Kidney epithelial cell (primary cell): ENCODE measurements at places on chromosomes 7 and 10.

DNA sequence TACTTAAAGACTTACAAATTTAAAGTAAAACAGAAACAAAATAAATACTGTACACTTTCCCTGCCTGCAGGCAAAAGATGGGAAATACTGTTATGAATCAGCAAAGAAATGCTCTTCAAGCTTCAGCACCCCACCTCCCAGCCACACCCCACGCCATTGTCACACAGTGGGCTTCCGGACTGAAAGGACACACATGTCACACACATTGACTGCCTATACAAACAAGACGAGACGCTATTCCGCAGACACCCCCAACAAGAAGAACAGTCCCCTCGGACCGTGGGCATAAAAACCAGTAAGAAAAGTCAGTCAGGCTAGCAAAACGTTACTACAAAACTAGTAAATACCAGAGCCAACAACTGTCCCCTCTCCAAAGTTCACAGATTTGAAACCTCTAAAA is 22.2 kb upstream of the PARP12 start:
- no peak for DNase-seq

DNA sequence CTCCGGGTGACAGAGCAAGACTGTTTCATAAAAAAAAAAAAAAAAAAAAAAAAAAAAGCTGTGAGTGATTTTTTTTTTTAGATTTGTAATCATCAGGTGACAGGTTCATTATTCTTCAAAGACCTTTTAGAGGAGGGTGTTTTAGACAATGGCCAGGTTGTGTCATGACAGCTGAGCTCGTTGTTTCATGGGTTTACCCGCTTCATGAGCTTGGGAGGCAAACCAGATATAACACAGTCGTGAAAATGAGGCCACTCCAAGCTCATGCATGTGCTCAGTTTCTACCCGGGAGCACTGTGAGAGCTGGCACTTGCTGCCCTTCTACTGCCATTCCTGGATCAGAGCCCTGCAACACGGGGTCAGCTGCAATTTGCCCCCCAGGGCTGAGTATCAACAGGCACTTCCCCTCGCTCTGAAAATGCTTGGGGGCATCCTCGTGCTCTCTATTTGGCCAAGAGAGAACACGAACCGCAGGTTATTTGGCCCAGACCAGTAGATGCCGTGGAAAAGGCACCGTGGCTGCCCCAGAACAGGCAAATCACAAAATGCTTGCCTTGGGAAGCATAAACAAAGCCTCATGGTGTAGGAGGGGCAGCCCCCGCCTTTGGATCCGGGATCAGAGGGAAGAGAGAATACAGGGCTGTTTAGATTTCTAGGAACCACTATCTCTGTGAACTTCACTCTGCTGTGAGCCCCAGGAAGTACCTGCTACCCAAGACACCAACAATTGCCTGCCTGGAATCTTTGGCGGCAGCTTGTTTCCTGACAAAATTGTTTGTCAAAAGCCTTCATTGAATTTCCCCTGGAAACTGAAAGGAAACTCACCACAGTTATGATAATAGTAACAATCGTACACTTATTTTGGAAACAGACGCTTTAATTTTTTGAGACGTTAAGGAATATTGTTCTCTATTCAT is 371.0 kb downstream of the FRMD4A start:
- DNase-seq, result no peak

- DNase-seq, result no peak
These were observed 437.5 kb upstream of the FOXK1 start for GRCh38 chr7:4244635-4245034.

DNA sequence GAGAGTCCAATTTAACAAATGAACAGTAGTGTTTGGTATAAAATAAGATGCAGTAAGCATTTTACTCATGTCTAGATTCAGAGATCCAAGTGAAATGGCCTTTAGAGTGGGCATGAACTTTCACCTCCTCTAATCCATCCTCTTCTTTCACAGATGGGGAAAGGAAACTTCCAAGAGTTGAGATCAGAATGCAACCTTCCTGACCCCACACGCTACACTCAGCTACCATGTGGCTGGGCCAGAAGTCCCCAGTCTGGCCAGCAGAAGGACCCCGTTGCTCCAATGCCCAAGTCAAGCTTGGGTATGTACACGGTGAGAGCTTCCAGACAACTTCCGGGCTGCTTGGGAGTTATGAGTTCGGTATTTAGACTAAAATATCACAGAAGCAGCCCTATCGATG is 228.0 kb downstream of the ELMO1 start:
- DNase-seq, result no peak

GRCh38 chr10:80702143-80702542 is 164.4 kb downstream of the SH2D4B start:
- DNase-seq, result no peak

DNA sequence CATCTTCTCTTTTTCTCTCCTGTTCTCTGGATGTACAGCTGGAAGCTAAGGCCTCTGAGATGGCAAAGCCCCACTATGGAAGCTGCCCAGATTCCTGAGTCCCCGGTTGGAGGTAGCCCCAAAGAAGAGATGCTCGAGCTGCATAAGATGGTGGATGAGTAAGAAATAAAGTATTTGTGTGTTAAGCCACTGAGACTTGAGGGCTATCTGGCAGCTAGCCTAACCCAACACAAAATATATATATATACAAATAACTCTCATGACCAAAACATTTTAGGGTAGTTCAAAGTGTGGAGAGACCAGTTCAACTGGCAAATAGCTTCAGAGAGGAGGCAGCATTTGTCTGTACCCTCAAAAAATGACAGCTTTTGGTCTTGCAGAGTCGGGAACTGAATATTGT is 72.4 kb upstream of the PDE1C start:
- no peak for DNase-seq

GRCh38 chr7:145817687-145818086 is 298.9 kb upstream of the CNTNAP2 start:
- DNase-seq, result no peak

- no peak for DNase-seq
These were observed 10.2 kb downstream of the BRI3 start for GRCh38 chr7:98291717-98292116.

GRCh38 chr7:48839108-48839507 is 85.2 kb upstream of the CDC14C start:
- DNase-seq, result no peak

- DNase-seq, result no peak
These were observed 434.9 kb downstream of the ADRA2A start for GRCh38 chr10:111511751-111512150.

- DNase-seq, result no peak
These were observed 22.7 kb downstream of the SSC4D start for GRCh38 chr7:76386691-76387260.

DNA sequence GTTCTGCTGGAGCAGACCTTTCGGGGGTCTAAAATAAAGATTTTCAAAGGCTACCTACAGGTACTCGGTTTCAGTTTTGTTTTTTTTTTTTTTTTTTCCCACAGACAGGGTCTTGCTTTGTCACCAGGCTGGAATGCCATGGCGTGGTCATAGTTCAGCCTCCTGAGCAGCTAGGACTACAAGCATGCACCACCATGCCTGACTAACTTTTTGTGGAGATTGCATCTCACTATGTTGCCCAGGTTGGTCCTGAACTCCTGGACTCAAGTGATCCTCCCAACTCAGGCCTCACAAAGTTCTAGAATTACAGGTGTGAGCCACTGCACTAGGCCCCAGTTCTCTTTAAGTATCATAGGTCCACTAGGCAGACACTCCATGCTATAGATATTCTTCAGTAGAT is 34.5 kb downstream of the BAMBI start:
- DNase-seq, result peak; percentile 34

DNA sequence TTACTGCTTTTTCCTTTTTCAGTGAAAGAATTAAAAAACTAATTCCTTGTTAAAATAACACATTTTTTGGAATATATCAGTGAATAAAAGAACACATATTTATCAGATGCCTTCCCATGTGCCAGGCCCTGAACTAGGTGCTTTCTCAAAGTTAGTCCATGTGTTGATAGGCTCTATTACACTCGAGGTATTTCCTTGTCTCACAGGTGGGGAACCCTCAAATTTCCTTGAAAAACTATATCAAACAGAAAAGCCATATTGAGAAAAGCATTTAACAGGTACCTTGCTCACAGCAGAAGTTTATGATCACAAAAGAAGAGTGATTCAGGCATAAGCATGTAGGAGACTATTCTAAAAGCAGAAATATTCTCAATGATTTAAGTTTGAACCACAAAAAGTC is 75.6 kb upstream of the OGDHL start:
- no peak for DNase-seq

DNA sequence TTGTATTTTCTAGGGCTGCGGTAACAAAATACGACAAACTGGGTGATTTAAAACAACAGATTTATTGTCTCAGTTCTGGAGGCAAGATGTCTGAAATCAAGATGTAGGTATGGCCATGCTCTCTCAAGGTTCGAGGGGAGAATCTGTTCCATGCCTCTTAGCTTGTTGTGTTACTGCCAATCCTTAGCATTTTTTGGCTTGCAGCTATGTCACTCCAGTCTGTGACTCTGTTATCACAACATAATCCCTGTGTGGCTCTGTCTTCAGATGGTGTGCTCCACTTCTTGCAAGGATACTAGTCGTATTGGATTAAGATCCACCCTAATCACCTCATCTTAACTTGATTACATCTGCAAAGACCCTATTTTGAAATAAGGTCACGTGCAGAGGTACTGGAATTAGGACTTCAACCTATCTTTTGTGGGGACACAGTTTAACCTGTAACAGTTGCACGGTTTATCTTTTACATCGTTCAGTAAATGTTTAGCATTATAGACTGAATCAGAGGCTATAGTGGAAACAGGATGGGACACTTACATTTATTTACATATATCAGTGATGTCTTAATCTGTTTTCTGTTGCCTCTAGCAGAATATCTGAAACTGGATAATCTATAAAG is 3.1 kb downstream of the C1GALT1 start:
- no peak for DNase-seq

GRCh38 chr7:101999393-101999792 is 182.0 kb downstream of the CUX1 start:
- DNase-seq, result no peak

GRCh38 chr7:25087855-25088254 is 37.2 kb downstream of the CYCS start:
- no peak for DNase-seq

- no peak for DNase-seq
These were observed 17.7 kb downstream of the FRG2B start for GRCh38 chr10:133608855-133609254.

- DNase-seq, result no peak
These were observed 24.6 kb upstream of the MRPS33 start for GRCh38 chr7:141039376-141039775.

GRCh38 chr7:155794196-155794595 is 18.1 kb downstream of the SHH start:
- no peak for DNase-seq

GRCh38 chr7:28400838-28401360 is 11.4 kb upstream of the CREB5 start:
- no peak for DNase-seq

DNA sequence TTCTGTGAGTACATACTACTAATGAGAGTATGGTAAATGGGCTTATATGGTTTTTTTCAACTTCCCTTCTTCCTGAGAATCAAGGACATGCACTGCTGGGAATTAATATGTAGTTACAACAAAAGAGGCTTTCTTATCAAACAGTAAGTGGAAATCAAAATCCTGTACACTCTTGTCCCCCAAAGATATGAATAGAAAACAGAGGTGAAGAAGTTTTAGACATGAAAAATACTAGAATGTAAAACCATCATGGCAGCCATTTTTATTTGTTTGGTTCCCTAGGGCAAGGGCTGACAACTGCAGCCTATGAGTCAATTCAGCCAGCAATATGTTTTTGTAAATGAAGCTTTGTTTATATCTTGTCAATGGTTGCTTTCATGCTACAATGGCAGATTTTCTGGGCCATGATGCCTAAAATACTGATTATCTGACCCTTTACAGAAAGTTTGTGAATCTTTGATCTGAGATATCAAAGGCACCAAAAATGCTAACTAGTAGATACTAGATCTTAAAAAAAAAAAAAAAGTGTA is 422.4 kb downstream of the PARD3 start:
- DNase-seq, result no peak

DNA sequence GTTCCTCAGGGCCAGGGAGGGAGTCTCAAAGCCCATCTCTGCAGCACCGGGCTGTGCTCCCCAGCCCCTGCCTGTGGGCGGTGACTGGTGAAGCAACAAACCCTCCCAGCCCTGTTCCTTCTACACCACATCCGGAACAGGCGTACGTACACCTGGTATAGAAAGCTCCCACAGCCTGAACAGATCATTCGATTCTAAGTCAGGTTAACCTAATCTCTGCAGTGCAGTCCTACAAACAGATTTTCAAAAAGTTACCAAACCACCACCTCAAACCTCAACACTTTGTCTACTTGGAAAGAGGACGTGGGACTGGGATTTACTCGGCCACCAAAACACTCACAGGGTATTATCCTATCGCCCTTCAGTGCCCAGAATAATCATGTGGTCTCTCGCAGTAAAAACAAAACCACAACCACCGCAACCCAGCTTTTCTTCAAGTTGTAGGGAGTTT is 238.4 kb downstream of the DIP2C start:
- DNase-seq, result no peak

- DNase-seq, result no peak
These were observed 80.1 kb downstream of the THSD7A start for GRCh38 chr7:11751807-11752389.

GRCh38 chr10:84540022-84540616 is 211.7 kb downstream of the CCSER2 start:
- peak; percentile 45 for DNase-seq

GRCh38 chr7:76512941-76513816 is 2.8 kb downstream of the UPK3B start:
- no peak for DNase-seq

DNA sequence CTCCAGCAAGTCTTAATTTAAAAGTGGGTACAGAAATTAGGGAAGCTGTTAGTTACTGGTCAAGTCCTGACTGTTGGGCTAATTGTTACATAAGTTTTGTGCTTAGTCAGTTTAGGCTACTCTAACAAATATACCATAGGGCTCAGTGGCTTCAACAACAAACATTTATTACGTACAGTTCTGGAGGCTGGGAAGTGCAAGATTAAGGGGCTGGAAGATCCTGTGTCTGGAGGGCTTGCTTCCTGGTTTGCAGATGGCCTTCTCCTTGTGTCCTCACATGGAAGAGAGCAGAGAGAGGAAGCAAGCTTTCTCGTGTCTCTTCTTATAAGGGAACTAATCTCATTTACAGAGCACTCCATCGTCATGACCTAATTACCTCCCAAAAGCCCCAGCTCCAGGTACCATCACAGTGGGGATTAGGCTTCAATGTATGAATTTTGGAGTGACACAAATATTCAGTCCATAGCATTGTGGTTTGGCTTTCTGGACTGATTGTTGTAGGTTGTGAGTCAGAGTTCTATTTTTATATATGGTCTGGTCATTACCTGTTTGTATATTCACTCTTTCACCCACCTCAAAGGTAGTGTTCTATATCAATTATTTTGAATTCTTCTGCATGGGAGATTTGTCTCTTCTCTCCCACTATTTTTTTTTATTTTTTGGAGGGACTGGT is 17.1 kb downstream of the ST7 start:
- DNase-seq, result no peak

- DNase-seq, result peak; percentile 48
These were observed 9.9 kb upstream of the TEX36 start for GRCh38 chr10:125692601-125693523.

GRCh38 chr10:28839600-28840007 is 162.3 kb downstream of the BAMBI start:
- peak; percentile 37 for DNase-seq

- no peak for DNase-seq
These were observed 123.6 kb downstream of the CCSER2 start for GRCh38 chr10:84452003-84452402.
